ENCODE measurements at places on chromosomes 7 and 10.

GRCh38 chr10:22042557-22043326, 39.2 kb upstream of the DNAJC1 start:
- no peak for DNase-seq
- H3K36me3 ChIP-seq: no peaks in the 10 kb centered on the region
- no peaks in the 10 kb centered on the region for H3K27me3 ChIP-seq
- no peaks in the 10 kb centered on the region for H3K4me1 ChIP-seq
- no peak overlapping the region for H3K4me3 ChIP-seq

GRCh38 chr7:130947792-130948580, 214.0 kb upstream of the KLF14 start:
- H3K36me3 ChIP-seq: peaks cover 5% of the 10 kb centered on the region
- no peak overlapping the region for H3K27ac ChIP-seq
- no peak for DNase-seq

- H3K36me3 ChIP-seq: no peaks in the 10 kb centered on the region
- H3K27me3 ChIP-seq: no peaks in the 10 kb centered on the region
- no peaks in the 10 kb centered on the region for H3K4me1 ChIP-seq
- no peak overlapping the region for H3K27ac ChIP-seq
Observed at GRCh38 chr7:97480772-97481390, 251.0 kb upstream of the TAC1 start.

DNA sequence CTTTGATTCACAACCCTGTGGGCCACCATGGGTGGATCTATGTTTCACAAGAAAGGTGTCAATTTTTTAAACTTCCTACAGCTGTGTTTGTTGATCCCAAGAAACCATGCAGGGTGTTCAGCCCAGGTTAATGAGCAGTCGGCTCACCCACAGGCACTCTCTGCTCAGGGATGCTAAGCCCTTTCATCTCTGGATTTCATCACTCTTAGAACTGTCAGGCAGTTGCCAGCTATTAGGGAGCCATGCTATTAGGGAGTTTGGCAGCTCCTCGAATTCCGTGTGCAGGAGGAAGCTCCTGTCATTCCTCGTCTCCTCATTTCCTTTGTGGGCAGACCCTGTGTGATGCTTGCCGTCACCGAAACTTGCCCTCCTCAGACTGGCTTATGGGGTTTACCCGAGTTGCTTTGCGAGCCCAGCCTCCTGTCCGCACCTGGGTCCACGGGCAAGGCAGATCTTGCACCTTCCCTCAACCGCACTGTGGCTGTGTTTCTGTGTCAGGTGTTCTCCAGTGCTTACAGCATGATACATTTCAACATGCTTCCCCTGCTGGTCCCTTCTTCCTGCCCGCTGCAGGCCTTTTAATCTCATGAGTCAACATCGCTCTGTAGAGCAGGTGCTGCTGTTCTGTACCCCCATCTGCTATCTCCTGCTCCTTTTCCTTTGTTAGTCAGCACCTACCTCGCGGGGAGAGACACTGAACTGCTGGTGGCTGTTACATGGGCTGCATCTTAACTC, 509.8 kb downstream of the SUGCT start:
- no peak overlapping the region for H3K27ac ChIP-seq
- no peak overlapping the region for H3K4me3 ChIP-seq
- no peaks in the 10 kb centered on the region for H3K27me3 ChIP-seq
- no peaks in the 10 kb centered on the region for H3K4me1 ChIP-seq

DNA sequence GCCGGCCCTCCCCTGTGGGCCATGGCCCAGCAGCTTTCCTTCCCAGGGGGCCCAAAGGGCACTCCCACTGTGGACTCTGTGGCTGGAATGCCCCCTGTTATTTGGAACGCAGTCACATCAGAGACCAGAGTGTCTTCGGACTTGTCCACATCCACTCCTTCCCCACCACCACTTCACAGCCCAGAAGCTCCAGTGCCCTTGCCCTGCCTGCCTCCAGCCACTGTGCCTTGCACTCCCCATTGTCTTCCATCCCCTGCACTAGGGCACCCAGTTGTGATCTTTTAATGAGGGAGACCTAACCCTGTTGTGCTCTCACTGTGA, 19.4 kb downstream of the INSIG1 start:
- H3K36me3 ChIP-seq: no peaks in the 10 kb centered on the region
- no peak overlapping the region for H3K27ac ChIP-seq
- no peaks in the 10 kb centered on the region for H3K27me3 ChIP-seq
- DNase-seq: no peak
- no peak overlapping the region for H3K4me3 ChIP-seq

DNA sequence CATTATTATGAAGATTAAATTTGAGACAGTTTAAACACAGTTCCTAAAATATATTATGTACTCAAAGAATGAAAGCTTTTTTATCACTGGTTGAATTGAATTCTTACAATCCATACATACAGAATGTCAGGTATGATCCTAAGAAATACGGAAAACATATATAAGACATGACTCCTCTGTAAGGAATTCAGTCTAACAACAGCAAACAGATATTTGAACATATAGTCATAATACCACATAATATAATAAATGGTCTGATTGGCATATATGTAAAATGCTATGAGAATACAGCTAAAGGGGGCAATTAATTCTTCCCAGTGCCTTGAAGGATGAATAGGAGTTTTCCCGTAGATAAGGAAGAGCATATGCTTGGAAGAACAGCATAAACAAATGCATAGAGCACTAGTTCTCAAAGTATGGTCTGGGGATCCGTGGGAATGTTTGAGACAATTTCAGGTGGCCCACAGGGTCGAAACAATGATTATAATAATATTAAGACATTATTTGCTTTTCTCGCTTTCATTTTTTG, 10.6 kb upstream of the ARID5B start:
- no peak overlapping the region for H3K4me3 ChIP-seq
- H3K36me3 ChIP-seq: no peaks in the 10 kb centered on the region
- H3K4me1 ChIP-seq: no peaks in the 10 kb centered on the region
- no peak for DNase-seq
- no peak overlapping the region for H3K27ac ChIP-seq

DNA sequence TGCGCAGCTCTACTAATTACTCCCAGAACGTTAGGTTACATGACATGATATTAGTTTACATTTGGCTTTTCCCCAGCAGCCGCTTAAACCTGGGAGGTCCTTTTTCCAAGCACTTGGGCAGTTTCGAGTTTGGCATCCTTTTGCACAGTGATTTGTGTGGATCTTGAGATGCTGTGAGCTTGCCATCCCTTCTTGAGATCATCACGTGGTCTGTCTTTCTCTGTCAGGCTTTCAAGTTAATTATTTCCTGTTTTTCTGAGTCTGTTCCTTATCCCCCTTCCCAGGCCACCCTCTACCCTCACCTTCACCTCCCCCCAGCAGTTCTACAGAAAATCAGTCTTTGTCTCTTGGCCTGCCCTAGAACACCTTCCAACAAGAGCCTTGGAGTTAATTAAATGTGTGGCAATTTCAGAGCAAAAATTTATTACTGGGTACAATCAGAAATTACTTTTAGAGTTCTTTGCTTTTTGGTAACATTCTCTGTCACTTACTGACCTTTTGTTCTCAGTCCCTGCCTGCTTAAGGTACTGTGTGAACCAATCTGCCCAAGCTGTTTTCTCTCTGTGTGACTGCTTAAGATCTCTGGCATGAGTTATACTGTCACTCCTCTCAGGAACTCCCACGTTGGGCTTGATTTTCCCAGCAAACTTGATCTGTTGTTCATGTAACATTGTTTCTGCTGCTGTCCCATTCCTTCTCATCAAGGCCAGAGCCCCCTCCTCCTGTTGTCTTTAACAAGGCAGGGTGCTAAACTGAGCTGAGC, 3.1 kb upstream of the SLF2 start:
- DNase-seq: no peak
- H3K4me1 ChIP-seq: peaks cover 22% of the 10 kb centered on the region
- no peaks in the 10 kb centered on the region for H3K36me3 ChIP-seq
- H3K4me3 ChIP-seq: no peak overlapping the region

- no peak overlapping the region for H3K4me3 ChIP-seq
- H3K4me1 ChIP-seq: no peaks in the 10 kb centered on the region
- H3K36me3 ChIP-seq: no peaks in the 10 kb centered on the region
- no peak overlapping the region for H3K27ac ChIP-seq
- no peak for DNase-seq
Observed at GRCh38 chr10:83343676-83344075, 795.6 kb upstream of the GHITM start.

DNA sequence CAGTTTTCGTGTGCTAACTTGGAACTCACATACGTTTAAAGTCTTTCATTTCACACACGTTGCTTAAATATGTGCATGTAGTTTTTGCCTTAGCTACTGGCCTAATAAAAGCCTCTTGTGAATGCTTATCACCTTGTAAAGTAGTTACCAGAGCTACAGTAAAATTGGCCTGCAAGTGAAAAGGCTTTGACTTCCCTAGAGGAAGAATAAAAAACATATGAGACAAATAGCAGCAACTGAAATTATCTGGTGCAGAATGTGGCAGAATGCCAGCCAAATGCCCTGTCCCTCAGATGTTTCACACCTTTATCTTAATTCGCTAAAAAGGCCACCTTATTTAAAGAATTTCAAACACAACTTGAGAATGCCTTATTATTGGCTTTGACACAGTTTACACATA, 28.1 kb upstream of the RPA3 start:
- H3K4me1 ChIP-seq: peaks cover 4% of the 10 kb centered on the region
- no peak overlapping the region for H3K27ac ChIP-seq
- no peaks in the 10 kb centered on the region for H3K27me3 ChIP-seq
- no peak for DNase-seq
- H3K36me3 ChIP-seq: no peaks in the 10 kb centered on the region

DNA sequence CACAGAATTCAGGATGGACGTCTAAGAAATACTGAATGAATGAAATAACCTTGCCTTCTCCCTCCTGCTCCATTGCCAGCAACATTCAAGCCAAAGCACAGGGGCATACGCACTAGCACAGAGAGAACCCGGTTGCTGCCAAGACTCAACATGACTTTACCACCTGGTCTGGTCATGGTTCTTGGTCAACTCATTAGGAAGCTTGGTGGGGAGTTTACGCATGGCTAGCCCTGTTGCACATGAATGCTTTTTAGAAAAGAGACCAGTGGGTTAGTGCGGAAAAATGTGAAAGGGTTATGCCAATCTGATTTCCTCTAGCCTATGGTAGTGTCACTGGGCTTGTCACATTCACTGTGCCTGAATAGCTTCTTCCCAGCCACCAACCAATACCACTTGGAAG, 187.6 kb upstream of the NEBL start:
- H3K27ac ChIP-seq: no peak overlapping the region
- H3K27me3 ChIP-seq: no peaks in the 10 kb centered on the region
- H3K36me3 ChIP-seq: no peaks in the 10 kb centered on the region

- H3K4me3 ChIP-seq: no peak overlapping the region
- DNase-seq: no peak
- no peaks in the 10 kb centered on the region for H3K27me3 ChIP-seq
- peaks cover 3% of the 10 kb centered on the region for H3K36me3 ChIP-seq
Observed at GRCh38 chr7:140526787-140527664, 47.7 kb upstream of the MKRN1 start.

- DNase-seq: no peak
- H3K27ac ChIP-seq: no peak overlapping the region
Observed at GRCh38 chr7:119127706-119128105, 903.2 kb downstream of the ANKRD7 start.

GRCh38 chr10:80581469-80581835, 43.8 kb downstream of the SH2D4B start:
- no peak overlapping the region for H3K4me3 ChIP-seq
- H3K36me3 ChIP-seq: no peaks in the 10 kb centered on the region
- DNase-seq: peak; percentile 31

DNA sequence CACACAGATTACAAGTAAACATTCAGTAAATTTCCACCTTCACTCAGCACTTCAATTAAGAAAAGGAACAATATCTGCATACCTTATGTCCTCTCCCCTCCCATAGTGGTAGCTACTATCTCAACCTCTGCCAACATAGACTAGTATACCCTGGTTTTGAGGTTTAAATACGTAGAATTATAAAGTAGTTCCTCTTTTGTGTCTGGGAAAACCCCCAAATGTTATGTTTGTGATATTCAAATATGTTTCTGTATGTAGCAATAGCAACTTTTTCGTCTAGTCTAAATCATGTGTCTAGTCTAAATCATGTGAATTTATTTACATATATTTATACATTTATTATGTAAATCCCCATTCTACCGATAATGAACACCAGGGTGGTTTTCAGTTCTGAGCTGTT, 13.2 kb upstream of the CAMK2B start:
- H3K27ac ChIP-seq: no peak overlapping the region
- H3K36me3 ChIP-seq: no peaks in the 10 kb centered on the region
- no peaks in the 10 kb centered on the region for H3K4me1 ChIP-seq
- DNase-seq: no peak
- no peaks in the 10 kb centered on the region for H3K27me3 ChIP-seq

DNA sequence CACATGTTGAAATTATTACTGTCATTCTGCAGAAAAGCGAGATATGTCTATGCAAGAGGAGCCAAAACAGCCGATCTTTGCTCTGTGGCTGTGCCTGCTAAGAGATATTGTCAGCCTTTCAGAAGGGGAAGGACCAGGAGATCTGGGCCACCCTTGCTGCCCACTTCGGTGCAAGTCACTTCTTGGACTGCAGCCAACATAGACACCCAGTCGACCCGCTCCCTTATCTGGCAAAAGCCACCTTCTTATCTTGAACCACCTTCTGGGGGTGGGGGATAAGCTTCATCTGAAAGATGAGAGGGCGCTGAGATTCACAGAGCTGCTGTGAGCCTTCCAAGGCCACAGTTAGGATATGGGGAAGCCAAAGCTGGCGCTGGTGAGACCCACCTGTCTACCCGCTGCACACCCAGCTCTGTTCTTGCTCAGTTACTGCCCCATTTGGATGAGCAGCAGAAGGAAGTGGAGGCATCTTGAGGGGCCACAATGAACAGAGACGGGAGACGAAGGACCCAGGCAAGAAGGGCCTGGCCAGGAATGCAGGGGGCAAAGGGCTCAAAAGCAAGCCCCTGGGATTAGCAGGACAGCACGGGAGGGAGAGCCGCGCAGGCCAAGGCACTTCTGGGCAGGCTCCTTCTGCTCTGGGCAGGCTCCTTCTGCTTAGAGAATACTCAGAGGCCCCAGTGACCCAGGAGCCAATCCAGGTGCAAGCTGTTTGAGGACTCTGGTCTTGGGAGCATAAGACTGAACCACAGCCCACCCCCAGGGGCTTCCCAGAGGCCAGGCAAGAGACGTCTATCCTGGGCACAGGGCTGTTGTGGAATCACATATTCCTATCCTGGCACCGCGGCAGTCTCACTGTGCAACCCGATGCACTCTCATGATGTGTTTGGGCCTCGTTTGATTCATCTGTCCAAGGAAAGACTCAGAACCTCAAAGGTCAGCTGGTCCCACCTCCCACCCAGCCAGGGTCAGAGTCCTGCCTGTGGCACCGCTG, 38.4 kb upstream of the NPFFR1 start:
- no peaks in the 10 kb centered on the region for H3K36me3 ChIP-seq
- no peak overlapping the region for H3K4me3 ChIP-seq
- DNase-seq: no peak
- no peaks in the 10 kb centered on the region for H3K27me3 ChIP-seq

- peaks cover 18% of the 10 kb centered on the region for H3K4me1 ChIP-seq
- DNase-seq: no peak
- no peak overlapping the region for H3K27ac ChIP-seq
- no peak overlapping the region for H3K4me3 ChIP-seq
- H3K36me3 ChIP-seq: no peaks in the 10 kb centered on the region
- no peaks in the 10 kb centered on the region for H3K27me3 ChIP-seq
Observed at GRCh38 chr10:34489973-34490745, 324.9 kb downstream of the PARD3 start.

All from vagina (tissue), 2 donors.